ENCODE measurements at places on chromosomes 11 and 22.
A peak's percentile ranks its signal among the peaks of the same experiment; 100 is the strongest.

DNA sequence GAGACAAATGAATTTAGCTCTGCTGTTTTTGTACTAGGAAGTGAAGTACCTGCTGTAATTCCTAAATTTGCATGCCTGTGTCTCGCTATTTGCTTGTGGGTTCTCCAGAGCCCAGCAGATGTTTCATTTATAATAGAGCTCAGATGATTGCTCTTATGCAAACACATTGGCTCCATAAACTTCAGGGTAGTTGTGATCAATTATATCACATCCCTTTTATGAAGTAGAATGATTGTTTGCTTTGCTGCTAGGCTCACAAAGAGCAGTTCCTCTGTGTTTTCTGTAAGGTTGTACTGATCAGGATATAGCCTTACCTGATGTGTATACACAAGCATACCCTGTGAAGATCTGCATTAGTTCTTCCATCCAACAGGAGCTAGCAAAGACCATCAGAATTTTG is 64.1 kb downstream of the C11orf87 start:
- no peak for DNase-seq

DNA sequence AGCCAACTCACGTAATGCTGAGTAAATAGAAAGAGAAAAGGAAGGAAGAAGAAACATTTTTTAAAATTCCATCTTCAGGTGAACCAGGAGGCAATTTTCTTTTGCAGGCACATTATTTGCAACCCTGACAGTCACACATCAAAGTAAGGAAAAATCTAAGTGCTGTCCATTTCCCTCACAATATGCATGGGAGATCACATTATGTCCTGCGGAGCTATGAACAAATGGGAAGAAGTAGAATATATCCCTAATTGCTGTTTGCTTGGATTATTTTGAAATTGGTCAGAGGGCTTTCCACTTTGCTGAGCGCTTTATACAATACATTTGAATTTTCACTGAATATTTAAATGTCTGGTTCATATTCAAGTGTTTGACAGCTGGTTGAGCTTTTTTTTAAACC is 133.8 kb upstream of the API5 start:
- no peak for DNase-seq

DNA sequence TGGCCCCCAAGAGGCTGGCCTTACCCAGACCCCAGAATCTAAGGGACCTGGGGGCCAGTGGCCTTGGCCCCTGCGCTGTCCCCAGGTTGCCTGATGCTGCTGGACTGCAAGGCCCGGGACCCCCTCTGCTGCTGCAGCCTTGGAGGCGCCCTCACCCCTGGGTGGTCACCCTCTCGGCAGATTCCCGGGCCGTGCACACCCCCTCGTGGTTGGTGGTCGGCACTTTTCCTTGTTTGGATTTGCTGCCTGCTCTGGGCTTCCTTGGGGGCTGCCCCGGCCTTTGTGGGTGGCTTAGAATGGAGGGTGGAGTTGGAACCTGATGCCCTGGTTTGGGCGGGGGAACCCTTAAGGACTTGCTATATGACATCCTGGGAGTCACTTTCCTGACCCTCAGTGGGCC is 5.3 kb downstream of the RIN1 start:
- no peak for DNase-seq

DNA sequence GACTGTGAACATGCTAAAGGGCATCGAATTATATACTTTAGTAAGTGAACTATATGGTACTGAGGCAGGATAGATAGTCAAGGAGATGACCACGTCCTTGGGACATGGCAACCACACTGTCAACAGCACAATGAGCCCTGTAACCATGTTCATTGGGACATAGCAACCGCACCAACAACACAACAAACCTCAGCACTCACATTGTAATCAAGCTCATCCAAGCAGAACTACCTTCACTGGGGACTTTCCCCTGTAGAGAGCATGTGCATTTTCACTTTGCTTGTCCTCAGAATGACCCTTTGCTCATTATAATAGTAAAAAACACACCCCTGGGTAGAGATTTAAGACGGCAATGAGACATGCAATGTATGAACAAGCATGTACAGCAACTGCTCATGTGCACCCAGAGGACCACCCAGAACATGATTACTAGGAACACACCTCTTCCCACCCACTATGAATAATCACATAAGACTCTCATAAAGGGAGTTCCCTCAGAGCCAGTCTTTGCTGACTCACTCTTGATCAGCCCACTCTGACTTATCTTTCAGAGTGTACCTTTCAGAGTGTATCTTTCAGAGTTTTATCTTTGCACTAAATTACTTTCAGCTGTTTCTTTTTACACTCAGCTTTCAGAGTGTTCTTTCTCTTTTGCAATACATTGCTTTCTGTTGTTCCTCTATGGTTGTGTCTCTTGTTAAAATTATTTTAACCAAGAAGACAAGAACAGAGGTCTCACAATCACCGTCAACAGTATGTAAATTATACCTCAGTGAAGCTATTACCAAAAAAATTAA is 4.1 kb upstream of the PLAAT2 start:
- peak; percentile 88 for DNase-seq

DNA sequence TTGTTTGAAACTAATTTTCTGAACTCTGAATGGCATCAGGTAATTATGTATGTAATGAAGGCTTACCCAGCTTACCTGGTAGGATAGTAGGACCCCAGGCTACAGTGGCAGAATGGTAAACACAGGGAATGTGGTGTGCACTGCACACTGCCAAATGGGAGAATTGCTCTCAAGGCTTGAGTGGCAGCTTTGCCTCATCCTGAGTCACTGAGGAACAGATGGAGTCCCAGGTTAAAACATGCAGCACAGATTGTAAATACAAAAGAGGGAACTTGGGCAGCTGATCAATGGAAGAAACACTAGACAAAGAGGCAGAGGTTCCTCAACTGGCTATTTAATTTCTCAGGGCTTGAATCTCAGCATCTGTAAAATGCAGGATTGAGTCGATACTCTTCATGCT is 24.4 kb downstream of the GPR83 start:
- DNase-seq = no peak

GRCh38 chr11:54558919-54559318 is 44.9 kb downstream of the OR4C46 start:
- no peak for DNase-seq

DNA sequence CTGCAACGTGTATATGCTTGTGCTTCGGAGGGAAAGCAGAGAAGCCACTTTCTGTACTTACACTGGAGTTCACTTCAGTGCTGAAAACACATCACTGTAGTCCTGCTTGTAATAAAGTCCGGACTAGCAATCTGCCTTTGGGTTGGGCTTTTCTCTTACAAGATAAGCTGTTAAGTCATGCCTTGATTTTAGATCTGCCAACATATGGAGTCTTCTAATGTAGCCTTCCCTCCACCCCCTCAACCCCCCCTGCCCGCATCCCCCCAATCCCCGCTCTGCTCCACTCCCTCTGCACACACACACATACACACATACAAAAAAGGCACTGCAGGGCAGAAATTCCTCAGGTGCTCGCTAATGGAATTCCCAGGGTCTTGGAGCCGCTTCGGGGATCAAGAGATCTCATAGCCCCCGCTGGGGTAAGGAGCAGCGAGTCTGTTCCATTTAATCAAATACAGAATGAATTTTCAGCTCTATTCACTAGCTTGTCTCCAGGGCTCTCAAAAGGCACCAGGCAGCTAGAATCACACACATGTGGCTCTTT is 3.4 kb downstream of the CDON start:
- DNase-seq = no peak
